ENCODE measurements at places on chromosomes 4 and X.

GRCh38 chrX:131399678-131400428, 110.7 kb upstream of the IGSF1 start:
- no peak for DNase-seq

DNA sequence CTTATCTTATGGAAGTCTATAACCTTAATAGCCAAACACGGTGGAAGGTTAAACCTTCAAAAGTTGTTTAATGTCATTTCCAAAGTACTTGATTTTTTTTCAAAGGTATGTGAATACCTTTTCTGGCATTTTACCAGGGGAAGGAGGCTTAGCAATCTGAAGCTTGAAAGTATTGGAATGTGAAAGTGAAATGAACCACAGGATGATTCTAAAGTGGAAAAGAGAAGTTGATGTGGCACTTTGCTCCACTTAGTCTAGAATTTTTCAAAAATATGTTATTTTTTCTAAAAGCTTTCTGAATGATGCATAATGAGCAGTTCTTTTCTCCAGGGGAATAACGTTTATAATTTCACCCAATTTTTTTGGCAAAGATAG, 19.2 kb downstream of the PI4K2B start:
- DNase-seq: no peak

- no peak for DNase-seq
Measured at GRCh38 chr4:37909332-37910090, 18.6 kb downstream of the TBC1D1 start.

DNA sequence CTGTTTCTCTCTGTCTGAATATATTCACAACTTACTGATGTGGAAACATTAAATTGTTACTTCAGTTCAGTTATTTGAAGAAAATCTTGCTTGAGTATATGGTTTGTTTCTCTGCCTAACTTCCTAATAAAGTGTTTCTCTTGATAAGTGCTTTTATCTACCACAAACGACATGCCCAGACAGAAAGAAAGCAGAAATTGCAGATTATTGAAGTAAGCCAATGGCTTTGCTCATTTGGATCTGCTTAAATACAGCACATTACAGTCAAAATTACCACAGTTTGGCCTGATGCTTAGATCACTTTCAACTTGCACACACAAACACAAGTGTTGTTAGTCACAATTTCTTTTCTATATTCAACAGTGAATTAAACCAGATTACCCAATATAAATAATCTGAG, 68.0 kb downstream of the ATOH1 start:
- no peak for DNase-seq

GRCh38 chr4:47668810-47669408, 169.0 kb downstream of the CORIN start:
- no peak for DNase-seq

DNA sequence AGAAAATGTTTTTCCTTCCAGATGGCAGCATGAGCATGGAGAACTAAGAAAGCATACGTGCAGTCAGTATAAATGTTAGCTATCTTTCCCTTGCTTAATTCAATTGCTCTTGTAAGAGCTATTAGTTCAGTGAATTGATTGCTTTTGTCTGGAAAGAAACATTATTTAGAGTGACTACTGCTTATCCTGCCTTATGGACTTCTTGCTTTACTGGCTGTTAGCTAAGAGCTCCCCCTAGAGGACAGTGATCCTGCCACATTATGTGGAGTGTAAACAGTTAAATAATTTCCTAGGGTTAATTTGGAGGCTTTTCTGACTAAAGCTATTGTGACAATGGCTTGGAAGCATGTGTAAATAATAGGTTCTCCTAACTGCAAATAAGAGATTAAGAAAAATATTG, 1402.4 kb downstream of the FAM133A start:
- DNase-seq: no peak

DNA sequence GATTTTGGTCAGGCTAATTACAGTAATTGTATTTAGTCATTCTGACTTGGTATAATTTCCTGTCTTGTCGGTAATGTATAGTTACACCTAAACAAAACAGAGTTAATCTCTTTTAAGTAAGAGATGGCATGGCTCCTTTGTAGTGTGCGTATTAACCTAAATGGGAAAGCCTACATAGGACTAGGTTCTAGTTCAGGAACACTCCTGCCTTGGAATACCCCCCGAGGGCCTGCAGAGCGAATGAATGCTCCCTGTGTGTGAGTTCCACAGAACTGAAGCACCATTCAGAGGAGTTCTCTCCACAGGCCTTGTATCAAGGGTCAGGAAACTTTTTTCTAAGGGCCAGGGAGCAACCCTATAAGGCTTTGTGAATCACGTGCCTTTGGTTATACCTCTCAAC, 44.9 kb upstream of the STIM2 start:
- DNase-seq: no peak

DNA sequence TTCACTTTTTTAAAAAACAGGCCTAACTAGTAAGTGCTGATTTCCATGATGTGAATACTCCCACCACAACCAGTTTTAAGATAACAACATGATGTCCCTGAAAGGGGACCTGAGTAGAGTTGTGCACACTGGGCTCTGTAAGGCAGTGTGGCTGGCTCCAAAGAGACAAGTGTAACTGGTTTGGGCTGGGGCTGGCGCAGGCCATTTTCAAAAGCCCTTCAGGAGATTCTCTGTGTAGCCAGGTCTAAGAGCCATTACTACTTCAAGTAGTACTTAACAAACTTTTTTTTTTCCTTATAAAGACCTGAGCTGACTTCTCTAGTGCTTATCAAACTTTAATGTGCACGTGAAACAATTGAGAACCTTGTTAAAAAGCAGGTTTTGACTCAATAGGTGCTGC, 4.3 kb downstream of the QRFPR start:
- no peak for DNase-seq
